Lung microvascular endothelial cell (primary cell): ENCODE measurements at places on chromosomes 16 and 17. TPM values are rescaled to one million over a fixed set of nuclear protein-coding genes. Genes with fewer than 3 reads are reported as not detected.

DNA sequence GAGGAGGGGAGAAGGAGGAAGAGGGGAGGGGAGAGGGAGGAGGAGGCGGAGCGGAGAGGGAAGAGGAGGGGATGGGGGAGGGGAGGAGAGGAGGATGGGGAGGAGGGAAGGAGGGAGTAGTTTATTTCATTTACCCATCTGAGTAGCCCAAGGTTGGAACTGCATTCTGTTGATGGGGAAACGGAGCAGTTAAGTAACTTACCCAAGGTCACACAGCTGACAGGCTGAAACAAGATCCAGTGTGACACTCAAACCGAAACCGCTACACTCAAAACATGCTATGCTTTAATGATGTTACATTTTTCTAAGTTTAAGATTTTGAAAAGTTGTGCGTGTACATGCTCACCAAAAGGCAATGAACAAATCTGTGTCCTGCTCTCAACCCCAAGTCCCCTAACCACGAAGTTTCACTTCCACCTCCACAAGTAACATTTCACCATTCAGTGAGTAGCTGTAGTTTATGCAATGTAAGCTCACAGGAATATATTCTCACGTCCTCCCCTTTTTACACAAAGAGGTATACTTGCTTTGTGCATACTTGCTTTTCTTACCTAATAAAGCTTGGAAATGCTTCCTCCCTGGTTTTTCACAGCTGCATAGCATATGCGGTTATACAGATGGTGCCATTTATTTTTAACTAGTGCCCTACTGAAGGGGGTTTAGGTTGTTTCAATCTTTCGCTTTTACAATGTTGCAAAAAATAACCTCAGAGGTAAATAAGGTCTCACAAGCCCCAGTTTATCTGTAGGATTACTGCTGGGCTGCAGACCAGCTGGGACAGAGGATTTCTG, 275.3 kb downstream of the PARN start:
- no peak for DNase-seq

TP53TG3F gene
- not detected in 2 replicates for total RNA-seq

TBC1D26 gene
- total RNA-seq, result not detected in 2 replicates

METTL23 gene
- 20.0 and 22.8 TPM in 2 replicates for total RNA-seq

- DNase-seq, result no peak
Observed at GRCh38 chr17:16484445-16485175, 7.4 kb downstream of the LRRC75A start.

- DNase-seq, result no peak
Observed at GRCh38 chr16:83980794-83981193, 12.8 kb downstream of the NECAB2 start.

GRCh38 chr17:3558603-3559269, 1.1 kb upstream of the TRPV3 start:
- DNase-seq, result peak; percentile 14

DNA sequence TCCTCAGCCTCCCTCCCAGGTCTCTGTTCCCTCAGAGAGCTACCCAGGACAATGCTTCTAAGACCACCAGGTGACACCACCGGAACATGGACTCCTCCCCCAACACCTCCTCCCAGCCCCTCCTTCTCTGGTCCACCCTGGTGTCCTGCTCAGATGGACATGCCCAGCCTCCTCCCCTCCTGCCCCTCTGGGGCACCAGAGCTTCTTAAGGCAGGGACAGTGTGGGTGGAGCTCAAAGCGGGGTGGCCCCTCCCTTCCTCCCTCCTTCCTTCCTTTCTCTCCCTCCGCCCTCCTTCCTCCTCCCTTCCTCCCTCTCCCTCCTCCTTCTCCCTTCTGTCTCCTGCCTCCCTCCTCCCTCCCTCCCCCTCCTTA, 22.7 kb downstream of the TRPV3 start:
- no peak for DNase-seq

DNA sequence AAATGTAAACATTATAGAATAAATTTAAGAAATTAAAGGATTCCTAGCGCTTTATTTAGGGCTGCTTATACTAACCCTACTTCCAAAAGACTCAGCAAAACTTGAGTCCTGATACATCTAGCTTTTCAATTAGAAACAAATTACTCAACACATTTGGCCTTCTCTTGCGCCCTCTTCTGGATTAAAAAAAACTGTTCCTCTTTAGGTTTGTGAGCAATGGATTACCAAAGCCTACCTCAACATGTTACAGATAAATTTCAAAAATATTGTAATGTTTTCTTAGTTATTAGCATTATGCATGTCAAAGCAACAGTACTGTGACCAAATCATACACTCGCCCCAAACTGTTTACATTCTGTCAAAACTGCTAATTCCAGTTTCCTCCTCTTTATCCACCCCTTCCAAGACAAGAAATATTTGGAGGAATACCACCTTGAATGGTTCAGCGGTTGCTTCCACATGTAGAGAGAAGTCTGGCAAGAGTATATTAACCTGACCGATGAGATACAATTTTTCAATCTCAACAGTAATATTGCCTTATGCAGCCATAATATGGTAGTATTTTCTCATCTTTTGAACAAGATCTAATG, 2.7 kb downstream of the NUFIP2 start:
- DNase-seq, result peak; percentile 75

DNA sequence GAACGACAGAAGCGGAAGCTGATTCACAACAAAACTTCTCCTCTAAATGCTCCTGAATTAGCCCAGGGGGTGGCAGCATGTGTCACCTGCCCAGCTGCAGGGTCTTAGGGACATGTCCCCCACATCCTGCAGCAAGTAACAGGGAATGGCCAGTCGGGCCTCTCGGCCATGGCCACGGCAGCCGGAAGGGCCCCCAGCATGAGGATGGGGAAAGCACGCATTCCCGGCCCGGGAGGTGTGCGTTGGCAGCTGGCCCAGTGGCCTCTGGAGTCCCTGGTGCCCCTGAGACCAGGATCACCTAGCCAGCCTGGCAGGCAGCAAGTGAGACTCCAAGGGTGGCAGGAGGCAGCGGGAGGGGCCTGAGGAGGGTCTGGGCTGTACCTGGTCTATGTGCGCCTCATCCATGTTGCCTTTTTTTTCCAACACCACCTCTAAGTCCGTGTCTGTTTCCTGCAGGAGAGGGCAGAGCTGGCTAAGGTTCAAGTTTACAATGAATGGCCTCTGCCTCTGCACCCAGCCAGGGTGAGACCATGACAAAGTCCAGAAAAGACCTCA, 7.0 kb downstream of the KNOP1 start:
- DNase-seq, result peak; percentile 84

SP6 gene
- total RNA-seq, result 0.65 and 3.0 TPM in 2 replicates

- DNase-seq, result no peak
Observed at GRCh38 chr16:734208-734980, 6.4 kb downstream of the CIAO3 start.

- DNase-seq, result peak; percentile 56
Observed at GRCh38 chr17:1882836-1883235, 53.0 kb downstream of the RPA1 start.

NLRC3 gene
- 2.6 and 2.8 TPM in 2 replicates for total RNA-seq

DNA sequence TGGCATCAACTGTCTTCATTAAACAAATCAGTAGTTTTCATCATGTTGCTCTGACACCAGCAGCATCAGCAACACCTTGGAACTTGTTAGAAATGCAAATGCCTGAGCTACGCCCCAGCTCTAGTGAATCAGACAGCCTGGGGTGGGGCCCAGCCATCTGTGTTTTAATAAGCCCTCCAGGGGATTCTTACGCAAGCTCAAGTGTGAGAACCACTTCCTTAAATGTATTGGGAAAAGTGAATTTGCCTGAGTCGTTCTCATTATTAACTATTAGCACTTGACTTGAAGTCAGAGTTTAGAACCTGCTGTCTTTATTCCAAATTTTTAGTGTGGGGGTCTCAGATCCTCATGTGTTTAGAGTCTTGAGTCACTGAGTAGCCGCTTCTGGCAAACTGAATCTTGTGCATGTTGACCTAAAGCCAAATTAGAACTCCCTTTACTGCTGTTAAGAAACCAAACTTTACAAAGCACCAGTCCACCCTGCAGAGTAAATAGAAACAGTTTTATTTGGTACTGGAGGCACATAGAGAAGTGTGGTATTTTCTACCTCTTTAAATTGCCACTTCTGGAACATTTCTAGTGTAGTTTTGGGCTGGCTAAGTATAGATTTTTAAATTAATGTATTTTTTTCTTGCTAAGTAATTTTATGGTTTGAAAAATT, 137.4 kb upstream of the COX10 start:
- no peak for DNase-seq

GRCh38 chr17:50534222-50534978, 1.9 kb downstream of the EPN3 start:
- DNase-seq, result peak; percentile 30

- DNase-seq, result no peak
Observed at GRCh38 chr17:6495450-6496115, 51.3 kb downstream of the PIMREG start.

TRIM47 gene
- total RNA-seq, result 42.7 and 56.9 TPM in 2 replicates

GRCh38 chr17:40618754-40619625, 28.6 kb downstream of the SMARCE1 start:
- DNase-seq, result no peak

DNA sequence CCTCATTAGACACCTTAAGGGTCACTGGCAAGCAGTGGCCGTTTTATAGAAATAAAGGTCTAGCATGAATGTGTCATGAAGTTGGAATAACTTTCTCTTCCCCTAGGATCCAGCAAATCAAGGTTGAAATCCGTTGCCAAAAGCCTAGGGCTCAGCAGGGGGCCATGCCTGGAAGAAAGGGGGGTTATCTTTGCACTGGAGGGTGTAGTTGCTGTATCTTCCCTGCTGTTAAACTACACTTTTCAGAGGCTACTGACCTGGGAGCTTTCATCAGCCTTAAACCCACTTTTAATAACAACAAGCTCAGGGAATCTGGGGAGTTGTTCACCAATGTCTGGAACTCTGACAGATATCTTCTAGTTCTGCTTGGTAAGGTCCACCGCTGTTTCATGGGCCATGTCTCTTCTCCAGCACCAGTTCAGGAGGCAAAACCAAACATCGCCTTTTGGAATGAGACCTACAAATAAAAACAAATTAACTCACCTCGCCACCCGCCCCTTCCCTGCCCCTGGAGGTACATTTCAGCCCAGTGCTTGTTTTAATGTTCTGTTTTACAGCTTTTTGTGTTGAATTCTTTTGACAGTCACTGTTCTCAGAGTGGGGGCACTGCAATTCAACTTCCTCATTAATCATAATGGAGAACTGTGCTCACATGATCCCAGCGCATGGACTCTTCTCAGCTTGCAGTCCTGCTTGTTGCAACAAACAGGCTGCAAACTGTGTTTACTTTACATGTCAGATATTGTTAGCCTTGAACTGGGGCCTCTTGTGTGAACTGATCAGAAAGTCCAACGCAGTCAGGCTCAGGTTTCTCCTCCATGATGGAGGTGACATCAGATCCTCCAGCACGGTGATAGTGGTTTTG, 508.7 kb downstream of the KCNJ2 start:
- no peak for DNase-seq

DNA sequence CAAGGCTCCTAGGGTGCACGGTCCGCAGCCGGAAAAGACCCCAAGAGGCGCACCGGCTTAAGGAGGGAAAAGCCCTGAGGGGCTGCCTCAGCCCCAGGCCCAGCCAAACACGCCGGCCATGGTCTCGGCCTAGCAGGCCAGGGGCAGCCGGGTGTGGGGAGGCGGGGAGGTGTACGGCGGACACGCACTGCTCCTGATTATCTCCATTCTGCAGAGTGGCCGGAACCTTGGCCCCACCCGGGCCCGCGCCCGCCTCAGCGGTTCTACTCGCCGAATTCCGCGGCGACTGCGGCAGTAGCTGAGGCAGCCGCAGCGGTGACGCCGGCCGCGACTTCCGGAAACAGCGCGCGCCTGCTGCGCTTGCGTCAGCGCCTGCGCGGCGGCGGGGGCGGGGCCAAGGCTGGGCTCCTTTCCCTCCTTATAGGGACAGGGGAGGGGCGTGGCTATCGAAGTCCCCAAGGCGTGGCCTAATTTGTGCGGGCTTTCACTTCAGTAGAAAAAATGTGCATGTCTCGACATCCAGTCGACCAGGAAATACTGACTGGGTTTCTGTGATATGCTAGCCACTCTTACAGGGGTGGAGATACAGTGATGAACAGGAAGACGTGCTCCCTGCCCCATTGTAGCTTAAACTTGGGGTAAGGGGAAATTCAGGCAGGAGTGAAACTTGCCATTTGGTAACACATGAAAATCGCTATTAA, at the start of gene PARN:
Gene PARN, minus strand, starts transcription at position 342 of the 701 bp plus-strand sequence. Its CDS starts 135 bp downstream, at position 207.
- peak; percentile 98 for DNase-seq
